ENCODE measurements at places on chromosomes 16 and 17. TPM values are rescaled to one million over a fixed set of nuclear protein-coding genes. Genes with fewer than 3 reads are reported as not detected.

DNA sequence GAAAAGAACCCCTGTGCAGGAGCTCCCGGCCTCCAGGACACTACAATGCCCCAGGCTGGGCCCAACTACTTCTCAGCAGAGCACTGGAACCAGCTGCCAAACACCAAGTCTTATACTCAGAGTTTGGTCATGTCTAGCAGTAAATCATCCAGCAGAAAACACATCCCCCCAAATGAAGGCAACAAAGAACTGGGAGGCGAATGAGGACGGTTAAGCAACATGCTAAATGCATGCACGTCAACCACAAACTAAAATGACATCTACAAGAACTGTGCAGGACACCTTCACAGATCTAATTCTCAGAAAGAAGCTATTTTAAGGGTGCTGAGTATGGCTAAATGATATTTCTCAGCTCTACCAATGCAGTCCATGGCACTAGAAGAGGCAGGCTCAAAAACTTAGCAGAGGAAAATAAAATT, 7.6 kb upstream of the IRX5 start:
- peaks cover 5% of the 10 kb centered on the region for H3K27me3 ChIP-seq
- no peaks in the 10 kb centered on the region for H3K4me1 ChIP-seq
- peak; percentile 9 for DNase-seq

GRCh38 chr16:84518804-84519341, 14.4 kb upstream of the MEAK7 start:
- H3K27me3 ChIP-seq: no peaks in the 10 kb centered on the region
- no peak for DNase-seq
- H3K4me3 ChIP-seq: no peak overlapping the region
- H3K4me1 ChIP-seq: peaks cover 4% of the 10 kb centered on the region

- H3K4me1 ChIP-seq: no peaks in the 10 kb centered on the region
- no peaks in the 10 kb centered on the region for H3K36me3 ChIP-seq
- H3K27ac ChIP-seq: no peak overlapping the region
- H3K27me3 ChIP-seq: peaks cover 3% of the 10 kb centered on the region
- no peak for DNase-seq
- no peak overlapping the region for H3K4me3 ChIP-seq
Observed at GRCh38 chr16:85947230-85948137, 48.5 kb downstream of the IRF8 start.

- H3K4me3 ChIP-seq: no peak overlapping the region
- no peak overlapping the region for H3K27ac ChIP-seq
- no peak for DNase-seq
- no peaks in the 10 kb centered on the region for H3K36me3 ChIP-seq
- no peaks in the 10 kb centered on the region for H3K27me3 ChIP-seq
Observed at GRCh38 chr16:80417706-80418271, 123.0 kb upstream of the DYNLRB2 start.

DNA sequence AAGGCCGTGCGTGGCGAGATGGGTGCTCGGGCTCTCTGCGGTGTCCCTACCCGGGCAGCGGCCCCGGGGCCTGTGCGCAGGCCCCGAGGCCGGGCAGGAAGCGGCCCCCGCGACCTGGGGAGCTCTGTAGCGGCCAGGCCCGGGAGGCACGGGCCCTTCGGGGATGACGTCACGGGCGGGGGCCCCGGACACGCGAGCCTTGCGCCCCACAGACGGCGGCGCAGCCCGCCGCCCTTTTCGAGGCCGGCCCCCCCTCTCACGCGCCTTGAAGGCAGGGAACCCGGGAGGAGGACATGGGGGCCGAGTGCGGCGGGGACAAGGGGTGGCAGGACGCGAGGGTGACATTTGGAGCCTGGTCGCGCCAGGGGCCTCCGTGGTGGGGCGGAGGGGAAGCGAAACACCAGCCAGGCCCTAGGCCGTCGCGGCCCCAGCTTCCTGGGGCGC, 1.1 kb downstream of the RAI1 start:
- H3K4me1 ChIP-seq: peaks cover 23% of the 10 kb centered on the region
- H3K36me3 ChIP-seq: peaks cover 4% of the 10 kb centered on the region
- peak overlapping the region; percentile 73 for H3K4me3 ChIP-seq
- peak overlapping the region; percentile 92 for H3K27ac ChIP-seq
- H3K27me3 ChIP-seq: peaks cover 2% of the 10 kb centered on the region

GRCh38 chr16:10153985-10154384, 28.2 kb downstream of the GRIN2A start:
- no peaks in the 10 kb centered on the region for H3K4me1 ChIP-seq
- H3K36me3 ChIP-seq: no peaks in the 10 kb centered on the region
- no peak overlapping the region for H3K4me3 ChIP-seq
- no peak overlapping the region for H3K27ac ChIP-seq

- H3K4me3 ChIP-seq: peak within 1 kb of the TSS; percentile 59
- H3K27me3 ChIP-seq: peaks cover 24% of the 10 kb centered on the region
- peaks cover 3% of the 10 kb centered on the region for H3K4me1 ChIP-seq
Observed at GRCh38 chr17:80475910-80476876, at the start of gene NPTX1. TSS of gene NPTX1 (minus strand) at chr17:80476607. CDS start at chr17:80476446, 161 bp downstream.

Gene CIITA
- total RNA-seq: 0.66 TPM

DNA sequence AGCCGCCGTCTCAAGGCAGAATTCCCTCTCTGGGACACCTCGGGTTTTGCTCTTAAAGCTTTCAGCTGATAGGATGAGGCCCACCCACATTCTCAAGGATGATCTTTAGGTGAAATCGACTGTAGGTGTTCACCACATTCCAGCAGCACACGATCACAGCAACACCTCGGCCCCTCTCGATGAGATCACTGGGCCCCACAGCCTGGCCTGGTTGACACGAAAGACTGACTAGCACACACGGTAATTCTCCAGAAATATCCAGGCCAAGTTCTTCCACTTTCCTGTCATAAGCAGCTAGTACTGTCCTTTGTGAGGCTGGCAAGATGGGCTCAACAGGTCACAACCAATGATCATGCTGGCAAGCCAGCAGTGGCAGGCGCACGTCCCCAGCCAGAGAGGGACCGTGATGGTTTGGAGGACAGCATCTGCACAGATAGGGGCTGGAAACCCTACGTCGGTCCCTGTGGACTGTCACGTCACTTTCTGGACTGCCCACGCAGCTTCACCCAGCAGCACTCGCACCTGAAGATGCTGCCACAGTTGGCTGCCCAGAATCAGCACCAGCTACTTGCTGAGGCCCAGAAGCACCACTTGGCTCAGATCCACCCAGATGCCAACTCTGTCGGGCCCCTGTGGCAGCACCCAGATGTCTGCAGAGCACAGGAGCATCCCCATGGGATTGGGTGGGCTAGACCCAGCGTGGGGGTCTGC, 17.4 kb downstream of the TMC6 start:
- H3K27ac ChIP-seq: no peak overlapping the region
- H3K36me3 ChIP-seq: no peaks in the 10 kb centered on the region
- no peaks in the 10 kb centered on the region for H3K4me1 ChIP-seq
- DNase-seq: no peak
- no peak overlapping the region for H3K4me3 ChIP-seq
- no peaks in the 10 kb centered on the region for H3K27me3 ChIP-seq

DNA sequence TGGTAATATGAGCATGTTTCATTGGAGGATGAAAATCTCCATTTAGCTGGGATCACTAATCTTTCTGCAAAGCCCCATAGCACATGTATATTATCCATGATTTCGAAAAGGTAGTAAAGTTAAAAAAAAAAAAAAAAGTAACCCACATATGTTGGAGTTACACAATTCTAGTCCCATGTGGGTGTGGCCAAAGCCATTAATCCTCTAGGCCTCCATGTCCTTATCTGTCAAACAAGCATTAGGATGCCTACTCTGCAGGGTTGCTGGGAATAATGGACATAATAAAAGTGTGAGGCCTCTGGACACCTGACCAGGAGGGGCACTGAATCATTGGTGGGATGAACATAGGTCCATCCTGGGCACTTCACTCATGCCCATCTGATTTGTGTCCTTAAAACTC, 29.2 kb upstream of the VAT1L start:
- H3K27ac ChIP-seq: no peak overlapping the region
- H3K27me3 ChIP-seq: no peaks in the 10 kb centered on the region
- H3K36me3 ChIP-seq: no peaks in the 10 kb centered on the region
- H3K4me3 ChIP-seq: no peak overlapping the region
- no peak for DNase-seq

DNA sequence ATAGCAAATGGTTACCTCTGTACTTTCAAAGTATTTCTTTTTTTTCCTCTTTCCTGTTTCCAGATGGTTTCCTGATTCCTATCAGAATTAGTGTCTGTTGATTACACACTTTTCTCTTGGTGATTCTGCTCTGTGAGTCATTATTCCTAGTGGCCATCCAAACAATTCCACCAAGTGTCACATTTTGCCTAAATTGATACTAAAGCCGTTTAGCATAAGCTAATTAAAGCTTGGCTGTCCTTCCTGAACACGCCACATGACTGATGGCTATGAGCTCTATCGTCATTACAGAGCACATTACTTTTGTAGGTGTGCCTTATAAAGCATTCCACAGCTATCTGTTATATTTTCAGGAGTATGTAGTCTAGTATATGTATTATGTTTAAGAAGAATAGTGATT, 671.2 kb downstream of the CDH8 start:
- H3K27ac ChIP-seq: no peak overlapping the region
- DNase-seq: no peak
- H3K4me3 ChIP-seq: no peak overlapping the region
- no peaks in the 10 kb centered on the region for H3K27me3 ChIP-seq
- H3K4me1 ChIP-seq: no peaks in the 10 kb centered on the region
- H3K36me3 ChIP-seq: no peaks in the 10 kb centered on the region

GRCh38 chr17:59494757-59495368, 70.5 kb upstream of the DHX40 start:
- no peaks in the 10 kb centered on the region for H3K27me3 ChIP-seq
- H3K4me1 ChIP-seq: no peaks in the 10 kb centered on the region
- no peak overlapping the region for H3K27ac ChIP-seq
- H3K36me3 ChIP-seq: no peaks in the 10 kb centered on the region

DNA sequence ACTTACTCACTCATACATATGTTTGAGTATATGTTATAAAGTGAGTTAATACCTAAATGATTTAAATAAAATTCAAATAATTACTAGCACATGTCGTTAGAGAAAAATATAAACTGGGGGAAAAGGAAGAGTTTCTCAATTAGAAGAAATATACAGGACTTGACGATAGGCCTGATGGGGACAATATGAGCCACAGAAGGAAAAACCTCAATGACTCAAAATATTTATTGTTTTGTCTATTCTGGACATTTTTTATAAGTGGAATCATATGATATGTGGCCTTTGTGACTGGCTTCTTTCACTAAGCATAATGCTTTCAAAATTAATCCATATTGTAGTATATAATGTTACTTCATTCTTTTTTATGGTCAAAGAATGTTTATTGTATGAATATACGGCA, 339.2 kb upstream of the PMFBP1 start:
- H3K27me3 ChIP-seq: no peaks in the 10 kb centered on the region
- H3K4me3 ChIP-seq: no peak overlapping the region
- no peak for DNase-seq
- H3K4me1 ChIP-seq: no peaks in the 10 kb centered on the region
- H3K36me3 ChIP-seq: no peaks in the 10 kb centered on the region

DNA sequence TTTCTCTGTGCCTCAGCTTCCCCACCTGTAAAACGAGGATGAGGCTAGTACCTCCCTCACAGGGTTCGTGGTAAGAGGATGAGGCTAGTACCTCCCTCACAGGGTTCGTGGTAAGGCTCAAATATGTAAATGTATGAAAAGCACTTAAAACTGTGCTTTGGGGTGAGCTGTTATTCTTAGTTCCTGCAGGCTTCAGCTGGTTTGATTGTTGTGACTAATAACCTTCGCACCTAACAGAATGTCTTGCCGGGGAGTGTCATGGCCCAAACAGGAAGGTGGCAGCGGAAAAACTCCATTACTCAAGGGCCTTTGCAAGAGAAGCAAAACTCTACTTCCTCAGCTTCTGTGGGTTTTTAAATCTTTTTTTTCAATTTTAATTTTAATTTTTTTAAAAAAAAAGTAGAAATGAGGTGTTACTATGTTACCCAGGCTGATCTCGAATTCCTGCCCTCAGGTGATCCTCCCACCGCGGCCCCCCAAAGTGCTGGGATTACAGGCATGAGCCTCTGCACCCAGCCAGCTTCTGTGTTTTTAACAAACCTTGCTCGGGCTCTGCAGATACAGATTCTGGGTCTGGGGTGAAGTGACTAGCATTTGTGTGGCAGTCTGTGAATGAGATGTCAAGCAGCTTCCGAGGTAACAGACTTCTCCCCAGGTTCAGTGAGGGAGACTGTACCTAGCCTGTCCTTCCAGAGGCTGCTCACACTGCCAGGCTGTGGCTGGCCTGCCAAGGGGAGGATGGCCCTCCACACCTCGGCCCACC, 103.0 kb downstream of the RAB11FIP4 start:
- H3K4me3 ChIP-seq: no peak overlapping the region
- no peaks in the 10 kb centered on the region for H3K4me1 ChIP-seq
- H3K27me3 ChIP-seq: peaks cover 28% of the 10 kb centered on the region
- DNase-seq: no peak
- no peak overlapping the region for H3K27ac ChIP-seq
- no peaks in the 10 kb centered on the region for H3K36me3 ChIP-seq

DNA sequence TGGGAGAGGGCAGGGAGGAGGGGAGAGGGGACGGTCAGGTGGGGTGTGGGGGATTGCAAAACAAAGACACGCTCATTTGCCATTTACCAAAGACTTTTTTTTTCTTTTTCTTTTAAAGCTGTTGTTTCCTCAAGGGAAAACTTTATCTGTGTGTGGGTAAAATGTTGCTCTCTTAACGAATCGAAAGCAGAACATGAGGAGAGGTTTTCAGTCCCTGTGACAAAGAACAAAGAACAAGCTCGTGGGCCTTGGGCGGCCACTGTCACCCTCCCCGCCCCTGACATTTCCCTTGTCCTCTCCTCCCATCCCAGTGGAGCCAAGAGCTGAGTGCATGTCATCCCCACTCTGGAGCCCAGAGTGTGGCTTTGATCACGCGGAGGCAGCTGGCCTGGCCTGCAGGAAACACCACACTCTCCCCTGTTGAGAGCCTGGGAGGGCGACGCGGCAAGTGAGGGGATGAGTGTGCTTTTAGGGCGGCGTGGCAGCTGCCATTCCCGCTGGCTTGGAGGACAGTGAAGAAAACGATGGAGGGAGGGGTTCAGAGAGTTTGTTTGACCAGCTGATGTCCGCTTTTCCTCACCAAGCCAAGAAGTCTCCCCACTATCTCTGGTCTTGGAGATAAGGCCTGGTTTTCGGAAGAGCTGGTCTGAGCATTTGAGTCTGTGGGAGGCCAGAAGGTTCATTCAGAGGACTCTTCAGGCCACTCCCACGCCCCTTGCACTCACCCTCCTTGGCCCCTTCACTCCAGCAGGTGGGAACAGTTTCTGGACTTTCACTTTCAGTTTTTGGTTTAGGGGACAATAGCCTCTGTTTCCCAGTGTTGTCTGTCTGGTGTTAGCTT, 11.4 kb downstream of the CCR7 start:
- H3K27ac ChIP-seq: peak overlapping the region; percentile 100
- H3K36me3 ChIP-seq: no peaks in the 10 kb centered on the region
- peak; percentile 61 for DNase-seq
- no peak overlapping the region for H3K4me3 ChIP-seq
- H3K27me3 ChIP-seq: no peaks in the 10 kb centered on the region

All from fibroblast of lung (primary cell).